Germinal center (tissue), 1 donor: ENCODE measurements at places on chromosomes 1 and 21.

GRCh38 chr1:30726236-30726635, 2.9 kb upstream of the MATN1 start:
- DNase-seq = no peak

- DNase-seq = peak; percentile 76
Observed at GRCh38 chr1:9009438-9010370, 16.5 kb downstream of the SLC2A7 start.

DNA sequence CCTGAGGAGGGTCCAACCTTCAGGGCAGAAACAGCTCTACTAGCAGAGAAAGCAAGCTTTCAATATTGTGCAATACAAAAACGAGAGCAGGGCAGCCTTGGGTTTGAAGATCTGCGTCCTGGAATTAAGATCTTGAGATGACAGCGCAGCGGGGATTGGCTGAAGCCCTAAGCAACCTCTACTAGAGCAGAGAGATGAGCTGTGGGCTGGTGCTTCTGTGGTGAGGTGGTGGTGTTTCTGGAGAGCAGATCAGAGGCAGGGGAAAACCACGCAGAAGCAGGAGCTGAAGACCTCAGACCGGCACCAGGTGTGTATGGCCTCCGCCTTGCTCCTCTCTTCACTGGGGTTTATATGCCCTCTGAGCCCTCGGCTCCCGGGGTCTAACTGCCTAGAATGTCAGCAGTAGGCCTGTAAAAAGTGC, 12.5 kb downstream of the TRAF3IP3 start:
- peak; percentile 24 for DNase-seq

DNA sequence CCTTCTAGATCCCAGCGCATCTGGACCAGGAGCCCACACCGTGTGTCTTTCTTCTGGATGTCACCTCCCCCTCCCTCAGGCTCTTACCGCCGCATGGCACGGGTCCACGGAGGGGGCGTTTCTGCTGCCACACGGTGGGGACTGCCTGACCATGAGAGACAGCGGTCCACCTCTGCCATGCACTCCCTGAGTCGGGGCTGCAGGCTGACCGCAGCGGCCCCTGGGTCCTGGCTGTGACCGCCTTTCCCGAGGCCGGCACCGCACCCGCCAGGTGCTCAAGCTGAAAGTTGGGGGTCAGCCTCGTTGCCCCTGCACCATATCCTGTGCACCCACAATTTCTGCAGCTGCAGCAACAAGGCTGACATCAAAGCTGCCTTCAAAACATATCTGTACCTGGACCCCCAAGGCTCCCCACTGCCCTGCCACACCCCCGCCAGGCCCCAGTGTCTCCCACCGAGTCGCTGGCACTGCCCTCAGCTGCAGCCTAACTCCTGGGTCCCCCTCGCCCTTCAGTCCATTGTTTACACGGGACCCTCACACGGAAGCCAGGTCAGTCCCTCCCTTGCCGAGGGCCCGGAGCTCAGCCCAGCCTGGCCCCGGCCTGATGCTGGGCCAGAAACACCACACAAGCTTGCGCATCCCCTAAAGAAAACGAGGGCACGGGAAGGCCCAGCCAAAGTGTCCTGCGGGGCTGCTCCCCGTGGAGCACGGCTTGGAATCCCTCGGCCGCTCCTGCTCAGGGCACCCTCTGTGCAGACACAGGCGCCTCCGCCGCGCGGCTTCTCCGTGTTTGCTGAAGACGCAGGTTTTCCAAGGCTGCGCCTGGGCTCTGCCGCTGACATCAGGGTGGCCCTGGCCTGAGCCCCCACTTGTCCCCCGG, 51.9 kb downstream of the MORN1 start:
- no peak for DNase-seq

DNA sequence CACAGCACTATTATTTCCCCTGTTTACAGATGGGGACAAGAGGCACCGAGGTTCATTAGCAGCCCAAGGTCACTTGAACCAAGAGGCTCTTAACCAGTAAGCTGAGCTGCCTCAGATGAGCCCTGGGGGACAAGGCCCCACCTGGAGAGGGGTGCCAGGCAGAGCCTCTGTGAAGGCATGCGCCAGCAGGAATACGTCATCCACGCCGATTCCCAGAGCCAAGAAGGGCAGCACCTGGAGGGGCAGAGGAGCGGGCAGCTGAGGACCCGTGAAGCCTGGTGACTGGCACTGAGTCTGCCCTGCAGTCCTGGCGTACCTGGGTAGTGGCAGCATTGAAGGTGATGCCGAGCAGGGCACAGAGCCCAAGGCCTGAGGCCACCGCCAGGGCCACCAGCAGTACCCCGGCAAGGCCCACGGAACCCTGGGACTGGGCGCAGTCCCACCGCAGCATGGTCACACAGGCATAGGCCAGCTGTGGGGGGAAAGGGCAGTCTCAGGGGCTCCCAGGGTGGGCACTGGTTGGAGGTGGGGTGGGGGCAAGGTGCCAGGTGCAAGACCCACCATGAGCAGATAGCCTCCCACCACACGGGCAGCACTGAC, 14.1 kb downstream of the PTCH2 start:
- no peak for DNase-seq

DNA sequence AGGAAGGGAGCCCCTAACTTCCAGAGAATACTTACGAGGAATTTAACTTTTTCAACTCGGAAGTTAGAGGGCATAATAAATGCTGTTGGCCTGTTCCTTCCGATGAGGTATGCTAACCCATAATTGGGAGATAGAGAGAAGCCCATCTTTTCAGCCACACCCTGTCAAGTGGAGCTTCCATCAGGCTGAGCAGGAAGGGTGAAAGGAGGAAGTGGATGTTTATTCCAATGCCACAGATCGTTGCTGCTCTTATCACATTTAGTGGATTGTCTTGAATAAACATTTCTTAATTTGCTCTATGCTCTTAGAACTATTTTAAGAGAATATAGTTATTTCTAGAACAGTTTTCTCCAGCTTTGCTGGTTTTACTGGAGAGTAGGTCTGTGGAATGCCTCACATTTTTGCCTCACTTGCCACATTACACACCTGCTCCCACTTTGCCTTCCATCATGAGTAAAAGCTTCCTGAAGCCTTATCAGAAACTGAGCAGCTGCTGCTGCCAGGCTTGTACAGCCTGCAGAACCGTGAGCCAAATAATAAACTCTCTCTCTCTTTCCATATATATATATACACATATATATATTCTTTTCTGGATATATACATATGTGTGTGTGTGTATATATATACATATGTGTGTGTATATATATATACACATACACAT, 60.0 kb upstream of the RGS21 start:
- DNase-seq = no peak

DNA sequence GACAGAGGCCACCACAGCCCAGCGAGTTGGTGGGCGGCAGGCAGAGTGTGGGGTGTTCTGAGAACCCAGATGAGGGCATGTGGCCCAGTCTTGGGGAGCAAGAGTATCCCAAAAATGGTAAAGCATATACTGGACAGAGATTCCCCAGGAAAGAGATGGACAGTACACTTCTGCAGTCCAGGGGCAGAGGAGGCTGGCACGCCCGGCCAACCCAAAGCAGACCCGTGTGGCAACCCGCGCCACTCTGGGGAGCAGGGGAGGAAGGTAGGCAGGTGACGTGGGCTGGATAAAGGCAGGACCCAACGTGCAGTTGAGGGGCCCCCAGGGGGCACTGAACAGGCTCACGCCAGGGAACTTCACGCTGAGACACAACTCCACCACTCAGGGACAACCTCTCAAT, 46.4 kb upstream of the RIPK4 start:
- no peak for DNase-seq

DNA sequence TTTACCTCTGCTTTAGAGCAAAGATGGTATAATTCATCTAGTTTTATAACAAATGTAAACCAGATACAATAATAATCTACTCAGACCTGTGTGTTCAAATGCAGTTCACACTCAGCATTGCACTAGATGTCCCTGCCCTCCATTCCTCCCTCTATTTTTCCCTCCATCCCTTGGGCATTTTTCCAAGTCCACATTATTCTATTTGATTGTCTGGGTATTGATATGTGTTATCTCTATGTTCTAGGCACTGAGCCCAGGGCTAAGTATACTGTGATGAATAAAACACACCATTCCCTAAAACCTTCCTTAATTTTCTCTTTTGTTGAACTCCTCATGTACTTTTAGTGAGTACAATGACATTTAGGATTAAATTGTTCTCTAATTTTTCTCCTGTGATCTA, 66.2 kb upstream of the HMCN1 start:
- no peak for DNase-seq

DNA sequence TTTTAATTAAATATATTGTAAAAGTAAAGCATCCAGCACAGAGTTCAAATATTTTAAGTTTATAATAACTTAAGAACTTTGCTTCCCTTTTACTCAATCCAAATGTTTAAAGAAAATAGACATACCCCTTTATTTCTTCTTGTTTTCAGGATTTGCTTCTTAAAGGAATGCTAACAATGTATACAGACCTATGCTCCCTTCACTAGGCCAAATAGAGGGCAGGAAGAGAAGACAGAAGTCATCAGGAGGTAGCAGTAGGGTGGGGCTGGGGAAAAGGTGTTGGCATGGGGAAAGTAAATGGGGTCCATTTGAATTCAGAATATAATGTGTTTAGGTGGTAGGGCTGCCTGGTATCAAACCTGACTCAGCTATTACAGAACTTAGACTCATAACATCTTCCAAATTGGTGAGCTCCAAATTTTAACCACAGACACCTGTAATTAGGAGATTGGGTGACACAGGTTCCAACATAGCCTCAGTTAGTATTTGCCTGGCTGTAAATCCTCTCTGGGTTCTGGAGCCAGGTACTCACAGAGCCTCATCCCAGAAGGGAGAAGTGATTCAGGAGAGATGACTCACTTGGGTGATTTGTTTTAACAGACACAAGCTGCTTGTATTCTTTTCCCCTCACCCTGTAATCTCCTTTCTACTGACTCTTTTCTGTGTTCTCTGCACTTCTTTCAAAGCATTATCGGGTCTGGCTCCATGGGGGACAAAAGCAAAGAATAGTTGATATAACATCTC, 60.1 kb upstream of the DUSP10 start:
- DNase-seq = no peak
